Hematopoietic multipotent progenitor cell treated with erythropoietin and hydrocortisone succinate and interleukin-3 and kit ligand, for 8 days (in vitro differentiated cells): ENCODE measurements at places on chromosomes 3 and 15.

DNA sequence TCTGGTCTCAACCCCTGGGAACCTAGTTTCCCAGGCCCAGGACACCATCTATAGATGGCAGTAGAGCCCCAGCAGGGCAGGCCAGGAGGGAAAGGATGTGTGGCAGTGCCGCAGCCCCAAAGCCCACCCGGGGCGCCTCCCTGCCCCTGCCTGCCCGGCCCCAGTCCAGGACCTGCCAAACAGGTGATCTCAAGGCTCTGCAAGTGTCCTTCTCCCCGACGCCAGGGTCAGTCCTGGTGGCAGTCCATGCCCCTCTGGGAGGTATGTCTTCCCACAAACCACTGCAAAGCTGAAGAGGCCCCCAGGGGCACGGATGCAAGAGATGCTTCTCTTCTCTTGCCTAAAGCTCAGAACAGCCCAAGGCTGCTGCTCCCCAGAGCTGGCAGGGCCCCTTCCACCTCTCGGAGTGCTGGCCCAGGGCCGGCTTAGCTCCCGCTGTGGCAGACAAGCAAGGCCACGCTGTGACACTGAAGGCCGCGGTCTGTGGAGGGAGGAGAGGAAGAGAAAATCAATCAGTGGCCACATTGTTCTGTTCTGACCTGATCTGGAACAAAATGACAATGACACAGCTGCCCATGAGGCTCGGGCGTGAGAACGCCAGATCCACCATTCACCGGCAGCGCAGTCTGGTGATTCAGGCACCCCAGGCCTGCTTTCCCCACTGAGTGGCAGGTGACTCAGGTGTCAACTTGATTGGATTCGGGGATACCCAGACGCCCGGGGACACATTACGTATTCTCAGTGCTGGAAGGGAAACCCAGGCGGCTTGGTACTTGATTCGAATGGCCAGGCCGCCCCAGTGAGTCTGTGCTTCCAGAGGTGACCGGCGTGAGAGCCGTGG is 34.0 kb downstream of the KLHL25 start:
- peak; percentile 5 for DNase-seq

GRCh38 chr3:181103605-181104004 is 114.1 kb upstream of the DNAJC19 start:
- DNase-seq: peak; percentile 43

GRCh38 chr15:25987638-25988037 is 124.5 kb upstream of the ATP10A start:
- DNase-seq: no peak

- no peak for DNase-seq
Measured at GRCh38 chr3:21517184-21517583, 233.8 kb downstream of the ZNF385D start.

GRCh38 chr15:77862651-77863104 is 214.8 kb downstream of the TBC1D2B start:
- DNase-seq: no peak

- no peak for DNase-seq
Measured at GRCh38 chr3:126146525-126147146, 33.8 kb downstream of the ALDH1L1 start.

DNA sequence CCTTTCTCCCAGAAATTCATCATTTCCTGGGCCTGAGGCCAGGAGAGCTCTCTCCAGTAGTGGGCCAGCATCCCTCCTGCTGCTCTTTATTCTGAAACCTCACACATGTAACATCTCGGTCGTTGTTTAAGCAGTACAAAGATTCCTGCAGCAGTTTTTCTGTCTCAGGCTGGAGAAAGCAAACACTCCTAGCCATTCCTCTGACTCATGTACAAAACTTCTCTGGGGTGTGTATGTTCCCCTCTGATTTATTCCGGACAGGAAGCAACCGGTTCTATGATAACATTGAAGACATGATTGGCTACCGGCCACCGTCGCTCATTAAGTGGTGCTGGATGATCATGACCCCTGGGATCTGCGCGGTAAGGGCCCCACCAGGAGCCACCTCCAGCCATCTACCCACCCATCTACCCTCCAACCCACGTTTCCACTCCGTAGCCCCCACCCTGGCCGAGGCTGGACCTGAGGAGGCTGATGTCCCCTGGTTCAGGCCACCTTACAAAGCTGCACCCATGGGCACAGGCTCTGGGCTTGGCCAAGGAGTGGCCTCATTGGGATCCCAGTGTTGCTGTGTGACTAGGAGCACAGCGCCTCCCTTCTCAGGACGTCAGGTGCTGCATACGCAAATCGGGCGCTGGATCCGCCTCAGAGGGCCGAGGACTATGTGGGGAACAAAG is 58.6 kb upstream of the SLC6A1 start:
- no peak for DNase-seq

- DNase-seq: no peak
Measured at GRCh38 chr3:181354140-181354539, 357.6 kb upstream of the SOX2 start.

DNA sequence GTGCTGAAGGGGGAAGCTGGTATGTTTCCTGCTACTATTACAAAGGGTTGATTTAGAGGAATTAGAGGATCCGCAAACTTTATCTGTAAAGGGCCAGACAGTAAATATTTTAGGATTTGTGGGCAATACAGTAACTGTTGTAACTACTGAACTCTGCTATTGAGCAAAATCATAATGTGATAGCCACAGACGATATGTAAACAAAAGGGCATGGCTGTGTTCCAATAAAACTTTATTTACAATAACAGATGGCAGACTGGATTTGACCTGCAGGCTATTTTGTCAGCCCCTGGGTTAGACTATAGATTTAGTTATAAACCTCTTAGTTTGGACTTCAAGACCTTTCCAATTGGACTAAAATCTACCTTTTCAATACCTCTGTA is 27.8 kb upstream of the KCNMB2 start:
- no peak for DNase-seq

- DNase-seq: no peak
Measured at GRCh38 chr15:32982001-32982400, 212.5 kb downstream of the FMN1 start.

DNA sequence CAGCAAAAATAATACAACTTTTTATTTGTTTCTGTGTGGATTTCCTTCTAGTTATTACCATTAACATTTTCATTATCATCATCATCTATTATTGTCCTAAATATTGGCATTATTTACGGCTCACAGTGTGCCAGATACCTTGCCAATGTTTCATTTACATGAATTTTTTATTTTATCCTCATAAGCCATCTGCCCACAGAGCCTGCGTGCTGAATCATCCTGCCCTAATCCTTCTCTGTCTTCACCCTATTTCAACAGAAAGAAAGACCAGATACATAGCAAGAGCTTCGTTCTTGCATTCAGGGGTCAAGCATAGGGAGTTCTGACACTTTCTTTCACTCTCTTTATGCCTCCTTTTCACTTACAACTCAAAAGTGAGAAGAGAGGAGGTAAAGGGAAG is 82.0 kb downstream of the KCNMB2 start:
- no peak for DNase-seq

- no peak for DNase-seq
Measured at GRCh38 chr3:188518416-188518815, 364.5 kb downstream of the LPP start.

GRCh38 chr3:52225452-52226228 is at the start of gene TLR9:
TSS of gene TLR9 (minus strand) at chr3:52225645. CDS start at chr3:52225529, 116 bp downstream.
- DNase-seq: no peak

GRCh38 chr3:165800970-165801369 is 36.3 kb downstream of the BCHE start:
- no peak for DNase-seq

DNA sequence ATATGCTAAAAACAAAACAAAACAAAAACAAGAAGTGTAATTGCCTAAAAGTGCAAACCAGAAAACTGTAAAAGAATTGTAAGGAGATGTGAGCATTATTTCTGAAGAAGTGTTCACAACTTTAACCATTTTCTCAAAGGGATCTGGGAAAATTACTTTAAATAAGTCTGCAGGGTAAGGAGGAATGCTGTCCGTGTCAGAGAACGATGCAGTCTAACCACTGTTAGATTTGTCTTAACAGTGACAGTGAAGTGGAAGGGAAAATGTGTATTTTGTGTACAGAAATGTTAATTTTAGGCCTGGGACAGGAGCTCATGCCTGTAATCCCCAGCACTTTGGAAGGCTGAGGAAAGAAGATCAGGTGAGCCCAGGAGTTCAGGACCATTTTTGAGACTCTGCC is 95.7 kb downstream of the DLG1 start:
- no peak for DNase-seq

DNA sequence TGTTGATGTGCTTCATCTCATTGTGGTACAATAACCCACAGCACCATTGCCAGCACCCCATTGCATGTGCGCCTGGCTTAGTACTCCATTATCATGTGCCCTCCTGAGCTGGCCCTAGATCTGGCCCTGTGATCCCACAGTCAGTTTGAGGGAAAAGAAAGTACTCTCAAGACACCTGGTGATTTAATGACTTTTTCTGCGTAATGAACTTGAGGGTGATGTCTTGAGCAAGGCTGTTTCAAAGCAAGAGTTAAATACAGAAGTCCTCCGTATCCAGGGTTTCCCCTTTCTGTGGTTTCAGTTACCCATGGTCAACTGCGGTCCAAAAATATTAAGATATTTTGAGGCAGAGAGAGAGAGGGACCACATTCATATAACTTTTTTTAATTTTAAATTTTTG is 16.3 kb downstream of the C3orf20 start:
- no peak for DNase-seq

DNA sequence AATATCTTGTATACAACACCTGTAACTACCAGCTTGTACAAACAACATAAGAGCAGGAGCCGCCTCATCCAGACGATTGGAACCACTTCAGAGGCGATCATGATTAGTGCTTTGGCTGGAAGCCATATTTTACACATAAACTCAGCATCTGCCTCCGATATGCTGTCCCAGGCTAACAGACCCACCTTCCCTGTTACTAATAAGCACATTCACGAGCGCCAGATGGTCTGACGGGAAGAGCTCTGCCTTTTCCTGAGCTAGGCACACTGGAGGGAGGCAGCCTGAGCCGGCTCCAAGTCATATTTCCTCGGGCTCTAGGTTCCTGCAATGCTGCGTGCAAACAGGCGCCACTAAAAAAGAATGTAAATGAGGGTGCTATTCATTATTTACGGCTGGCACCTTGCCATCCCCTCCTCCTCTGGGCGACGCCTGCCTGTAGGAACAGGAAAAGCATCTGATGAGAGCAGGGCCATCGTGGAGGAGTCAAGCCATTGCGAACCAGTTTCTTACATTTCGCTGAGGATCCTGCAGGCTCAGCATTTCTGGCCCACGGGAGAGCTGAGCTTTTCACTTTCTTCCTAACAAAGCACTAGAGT is 98.2 kb downstream of the ANXA2 start:
- no peak for DNase-seq

- DNase-seq: no peak
Measured at GRCh38 chr15:98809273-98809672, 160.9 kb downstream of the IGF1R start.

DNA sequence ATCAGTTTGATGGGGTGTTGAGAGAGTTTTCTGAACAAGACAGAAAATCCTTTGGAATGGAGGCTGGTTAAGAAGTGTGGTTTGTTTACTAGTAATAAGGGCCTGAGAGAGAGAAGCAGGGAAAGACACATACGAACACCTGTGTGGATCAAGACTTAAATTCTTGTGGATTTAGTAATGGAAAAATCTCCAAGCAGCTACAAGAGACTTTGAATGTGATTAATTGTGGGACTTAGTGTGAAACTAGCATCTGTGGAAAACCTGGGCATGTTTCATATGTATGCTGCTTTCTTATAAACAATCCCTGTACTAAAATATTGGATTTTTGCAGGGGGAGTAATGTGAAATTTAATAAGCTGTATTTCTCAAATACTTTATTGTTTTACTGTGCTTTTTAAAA is 399.1 kb downstream of the SI start:
- DNase-seq: no peak

GRCh38 chr15:25385986-25386385 is 52.8 kb downstream of the UBE3A start:
- no peak for DNase-seq

DNA sequence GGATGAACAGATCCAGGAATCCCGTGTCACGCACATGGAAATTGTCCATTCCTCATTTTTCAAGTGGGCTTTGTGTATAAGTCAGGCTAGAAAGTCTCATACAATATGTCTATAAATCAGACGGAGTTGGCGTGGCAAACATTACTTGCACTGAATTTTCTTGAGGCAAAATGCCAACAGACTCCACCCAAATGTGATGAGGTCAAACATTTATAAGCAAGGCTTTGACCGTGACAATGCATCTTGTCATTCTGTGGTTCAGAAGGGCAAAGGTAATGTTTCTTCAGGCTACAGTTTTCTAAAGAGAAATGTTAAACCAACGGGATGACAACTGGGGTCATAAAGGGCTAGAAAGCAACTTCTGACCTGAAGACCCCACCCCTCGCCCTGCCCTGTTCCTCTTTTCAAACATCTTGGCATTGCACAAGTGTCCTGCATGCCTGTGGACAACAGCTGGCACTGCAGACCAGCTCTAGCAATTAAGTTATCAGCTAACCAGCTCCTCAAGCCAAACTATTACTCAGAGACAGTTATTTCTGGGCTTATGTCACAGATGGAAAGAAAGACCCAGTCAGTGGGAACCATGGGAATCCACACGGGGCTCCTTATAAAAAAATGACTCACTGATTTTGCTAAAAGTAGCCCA is 36.5 kb upstream of the SPTBN5 start:
- no peak for DNase-seq

- DNase-seq: no peak
Measured at GRCh38 chr3:23944007-23944783, 891 bp upstream of the NR1D2 start.

DNA sequence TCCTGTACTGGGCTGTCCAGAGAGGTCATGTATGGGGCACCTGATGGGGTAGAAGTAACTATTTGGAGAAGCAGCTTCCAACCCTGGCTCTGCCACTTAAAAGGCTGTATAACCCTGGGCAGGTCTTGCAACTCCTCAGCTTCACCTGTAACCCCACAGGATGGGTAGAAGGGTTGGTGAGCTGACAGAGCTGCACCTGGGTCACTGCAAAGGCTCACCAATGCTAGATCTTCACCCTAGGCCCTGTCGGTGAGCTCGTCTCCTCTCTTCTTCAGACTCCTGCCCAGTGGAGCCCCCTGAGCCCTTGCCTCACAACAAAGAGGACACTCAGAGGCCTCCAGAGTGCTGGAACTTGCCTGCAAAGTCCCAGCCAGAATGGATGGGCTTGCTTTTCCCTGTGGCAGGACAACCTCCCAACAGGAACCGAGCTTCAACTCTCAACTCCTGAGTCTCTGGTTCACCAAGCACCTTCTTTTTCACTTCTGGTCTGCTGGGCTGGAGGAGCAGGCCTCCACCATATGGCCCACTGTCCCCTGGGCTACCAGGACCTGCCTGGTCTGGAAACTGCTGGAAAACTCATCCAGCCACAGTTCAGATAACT is 45.9 kb downstream of the XXYLT1 start:
- DNase-seq: no peak

GRCh38 chr15:37941779-37942178 is 7.3 kb downstream of the TMCO5A start:
- no peak for DNase-seq

- no peak for DNase-seq
Measured at GRCh38 chr3:182959474-182960350, 20.6 kb downstream of the DCUN1D1 start.

GRCh38 chr15:96699871-96700401 is 369.4 kb downstream of the NR2F2 start:
- no peak for DNase-seq
